ENCODE measurements at places on chromosomes 4 and X.

- DNase-seq = no peak
Measured at GRCh38 chrX:39439906-39440798, 638.9 kb downstream of the MID1IP1 start.

DNA sequence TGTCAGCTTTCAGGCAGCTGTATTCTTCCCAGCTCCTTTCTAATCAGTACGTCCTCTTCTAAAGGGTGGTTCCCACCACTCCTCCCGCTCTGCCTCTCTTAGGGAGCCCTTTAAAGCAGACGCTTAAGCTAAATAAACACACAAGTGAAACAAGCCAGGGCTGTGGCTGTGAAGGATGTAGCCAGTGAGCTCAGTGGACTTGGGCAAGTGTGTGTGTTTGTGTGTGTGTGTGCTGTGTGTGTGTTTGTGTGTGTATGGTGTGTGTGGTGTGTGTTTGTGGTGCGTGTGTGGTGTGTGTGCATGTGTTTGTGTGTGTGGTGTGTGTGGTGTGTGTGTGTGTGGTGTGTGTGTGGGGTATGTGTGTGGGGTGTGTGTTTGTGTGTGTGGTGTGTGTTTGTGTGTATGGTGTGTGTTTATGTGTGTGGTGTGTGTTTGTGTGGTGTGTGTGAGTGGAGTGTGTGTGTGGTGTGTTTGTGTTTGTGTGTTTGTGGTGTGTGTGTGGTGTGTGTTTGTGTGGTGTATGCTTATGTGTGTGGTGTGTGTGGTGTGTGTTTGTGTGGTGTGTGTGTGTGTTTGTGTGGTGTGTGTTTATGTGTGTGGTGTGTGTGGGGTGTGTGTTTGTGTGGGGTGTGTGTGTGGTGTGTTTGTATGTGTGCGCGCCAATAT is 283.3 kb downstream of the PTTG2 start:
- no peak for DNase-seq

DNA sequence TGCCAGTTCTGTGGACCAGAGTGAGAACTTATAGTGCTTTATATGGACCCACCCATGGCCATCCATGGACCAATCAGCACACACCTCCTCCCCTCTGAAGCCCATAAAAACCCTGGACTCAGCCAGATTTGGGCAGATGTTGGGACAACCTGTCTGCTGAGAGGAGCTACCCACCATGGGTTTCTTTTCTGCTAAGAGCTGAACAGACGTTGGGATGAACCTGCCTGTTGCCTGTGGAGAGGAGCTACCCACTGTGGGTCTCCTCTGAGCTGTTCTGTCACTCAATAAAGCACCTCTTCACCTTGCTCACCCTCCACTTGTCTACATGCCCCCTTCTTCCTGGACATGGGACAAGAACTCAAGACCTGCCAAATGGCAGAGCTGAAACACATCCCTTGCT is 9.0 kb upstream of the HSD17B11 start:
- no peak for DNase-seq

- DNase-seq = no peak
Measured at GRCh38 chrX:17167915-17168314, 207.1 kb upstream of the NHS start.

GRCh38 chr4:26290321-26290720 is 30.5 kb upstream of the RBPJ start:
- no peak for DNase-seq

DNA sequence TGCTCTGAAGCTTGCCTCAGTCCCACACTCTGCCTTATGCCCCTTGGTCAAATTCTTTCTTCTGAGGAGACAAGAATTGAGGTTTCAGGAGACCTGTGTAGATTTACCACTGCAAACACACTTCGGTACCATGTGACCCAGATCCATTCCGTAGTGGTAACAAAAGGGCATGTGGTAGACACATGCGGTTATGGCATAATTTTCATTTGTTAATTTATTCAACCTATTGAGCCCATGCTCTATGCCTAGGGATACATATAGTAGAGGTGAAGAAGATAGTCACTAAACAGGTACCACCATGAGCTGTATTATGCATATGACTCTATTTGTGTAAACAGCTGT is 190.9 kb downstream of the NDST4 start:
- no peak for DNase-seq

DNA sequence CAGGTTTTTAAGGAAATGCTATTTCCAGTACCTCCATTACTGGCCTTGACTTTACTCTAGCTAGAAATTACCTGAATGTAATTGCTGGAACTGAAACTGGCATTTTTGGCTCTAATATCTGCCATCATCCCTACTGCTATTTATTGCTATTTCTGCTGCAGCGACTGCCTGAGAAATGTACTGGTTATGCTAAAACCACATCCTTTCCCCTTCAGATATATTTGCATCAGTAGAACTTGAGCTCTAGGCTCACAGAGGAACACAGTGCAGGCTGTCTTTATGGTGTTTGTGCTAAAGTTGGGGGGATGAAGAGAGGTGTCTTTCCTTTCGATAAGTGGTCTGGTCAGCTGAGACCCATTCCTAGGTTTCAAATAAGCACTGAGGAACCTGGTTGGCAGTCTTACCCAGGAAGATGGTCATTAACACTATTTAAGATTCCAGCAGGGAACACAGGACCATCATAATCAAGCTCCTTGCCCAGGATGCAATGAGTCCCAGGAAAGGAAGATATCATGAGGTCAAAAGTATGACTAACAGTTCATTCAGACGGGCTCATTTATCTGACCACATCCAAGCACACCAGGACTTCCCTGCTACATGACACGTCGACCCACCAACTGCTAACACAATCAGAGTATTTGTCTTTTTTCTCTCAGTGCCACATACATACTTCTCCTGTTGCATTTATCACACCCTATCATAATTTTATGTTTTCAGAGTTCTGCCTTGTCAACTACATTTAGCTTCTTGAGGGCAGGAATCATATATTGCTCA is 137.4 kb downstream of the GABRA3 start:
- no peak for DNase-seq

DNA sequence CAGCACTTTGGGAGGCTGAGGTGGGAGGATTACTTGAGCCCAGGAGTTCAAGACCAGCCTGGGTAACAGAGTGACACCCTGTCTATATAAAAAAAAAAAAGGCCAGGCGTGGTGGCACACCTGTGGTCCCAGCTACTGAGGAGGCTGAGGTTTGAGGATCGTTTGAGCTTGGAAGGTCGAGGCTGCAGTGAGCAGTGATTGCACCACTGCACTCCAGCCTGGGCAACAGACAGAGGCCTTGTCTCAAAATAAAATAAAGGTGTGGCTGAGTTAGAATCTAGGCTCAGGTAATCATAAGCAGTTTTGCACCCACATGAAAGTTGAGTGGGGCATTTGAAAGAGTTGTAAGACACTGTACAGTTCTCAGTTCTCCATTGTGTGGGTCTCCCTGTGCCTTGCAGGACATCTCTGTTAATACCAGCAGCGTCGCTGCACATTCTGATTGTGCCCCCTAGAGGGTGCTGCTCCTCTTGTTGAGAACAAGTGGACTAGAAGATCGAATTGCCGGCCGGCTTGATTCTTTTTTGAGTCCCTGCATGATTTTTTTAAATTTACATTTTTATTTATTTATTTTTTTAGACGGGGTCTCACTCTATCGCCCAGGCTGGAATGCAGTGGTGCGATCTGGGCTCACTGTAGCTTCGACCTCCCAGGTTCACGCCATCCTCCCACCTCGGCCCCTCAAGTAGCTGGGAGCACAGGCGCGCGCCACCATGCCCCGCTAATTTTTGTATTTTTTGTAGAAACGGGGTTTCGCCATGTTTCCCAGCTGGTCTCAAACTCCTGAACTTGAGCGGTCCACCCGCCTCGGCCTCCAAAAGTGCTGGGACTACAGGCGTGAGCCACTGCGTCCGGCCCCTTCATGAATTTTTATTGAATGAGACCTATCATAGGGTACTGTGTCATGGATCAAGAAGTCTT is 73.6 kb upstream of the RBMX start:
- DNase-seq = peak; percentile 51

- no peak for DNase-seq
Measured at GRCh38 chr4:185598846-185599552, 63.7 kb upstream of the PDLIM3 start.

GRCh38 chrX:23885803-23886202 is 21.9 kb downstream of the APOO start:
- DNase-seq = no peak

DNA sequence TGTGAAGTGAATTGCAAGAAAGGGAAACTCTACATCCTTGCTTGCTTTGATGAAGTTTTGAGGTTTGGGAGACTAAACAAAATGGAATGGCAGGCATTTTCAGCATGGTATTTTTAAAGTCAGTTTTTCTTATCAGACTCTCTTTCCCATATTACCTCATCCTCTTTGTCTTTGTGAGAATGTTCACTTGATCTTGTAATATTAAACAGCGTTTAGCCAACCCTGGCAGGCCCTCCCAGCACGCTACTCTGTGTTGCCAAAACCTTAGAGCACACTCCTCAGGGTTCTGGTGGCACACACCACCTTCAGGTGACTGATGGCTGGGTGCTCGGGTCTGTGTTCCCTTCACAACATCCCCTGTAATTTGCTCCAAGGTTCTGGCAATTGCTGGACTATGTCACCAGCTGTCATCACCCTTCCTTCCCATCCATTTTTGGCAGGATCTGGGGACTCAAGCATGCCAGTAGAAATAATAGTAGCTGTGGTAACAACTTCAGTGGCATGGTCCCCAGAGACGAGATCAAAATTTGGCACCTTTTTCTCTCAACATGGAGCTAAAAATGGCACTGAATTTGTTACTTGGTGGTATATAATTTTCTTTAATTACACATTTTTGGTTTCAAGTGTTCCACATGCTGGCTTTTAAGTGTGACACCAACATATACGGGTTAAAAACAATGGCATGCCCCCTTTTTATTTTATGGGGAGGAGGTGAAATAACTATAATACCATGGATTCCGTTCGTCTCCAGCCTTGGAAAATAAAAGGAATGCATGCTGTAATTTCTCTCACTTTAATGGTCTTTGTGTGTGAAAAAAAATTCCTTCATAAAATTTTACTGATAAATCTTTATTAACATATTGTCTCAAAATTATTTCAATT is 273.1 kb downstream of the DCTD start:
- no peak for DNase-seq

- no peak for DNase-seq
Measured at GRCh38 chr4:1512051-1512737, 106.0 kb upstream of the NKX1-1 start.

- DNase-seq = no peak
Measured at GRCh38 chr4:62210486-62210885, 1010.4 kb downstream of the ADGRL3 start.

DNA sequence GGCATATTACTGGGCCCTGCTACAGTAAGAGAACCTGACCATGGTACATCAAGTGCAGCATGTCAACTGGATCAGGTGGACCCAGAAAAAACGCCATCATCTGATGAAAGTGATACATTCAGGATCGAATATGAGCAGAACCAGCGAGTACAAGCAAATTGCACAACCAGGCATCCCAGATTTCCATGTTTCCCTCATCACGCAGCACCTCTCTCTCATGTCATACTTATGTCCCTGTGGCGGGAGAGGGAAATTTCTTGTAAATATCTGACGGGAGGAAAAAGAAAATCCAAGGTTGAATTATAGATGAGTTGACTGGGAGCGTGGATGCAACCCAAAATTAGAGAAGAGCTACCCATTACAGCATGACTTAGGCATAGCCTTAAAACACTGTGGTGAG is 608.5 kb upstream of the FAT1 start:
- no peak for DNase-seq

GRCh38 chr4:16032396-16032770 is 51.4 kb downstream of the PROM1 start:
- DNase-seq = no peak

GRCh38 chr4:78748381-78748780 is 27.8 kb upstream of the BMP2K start:
- no peak for DNase-seq

DNA sequence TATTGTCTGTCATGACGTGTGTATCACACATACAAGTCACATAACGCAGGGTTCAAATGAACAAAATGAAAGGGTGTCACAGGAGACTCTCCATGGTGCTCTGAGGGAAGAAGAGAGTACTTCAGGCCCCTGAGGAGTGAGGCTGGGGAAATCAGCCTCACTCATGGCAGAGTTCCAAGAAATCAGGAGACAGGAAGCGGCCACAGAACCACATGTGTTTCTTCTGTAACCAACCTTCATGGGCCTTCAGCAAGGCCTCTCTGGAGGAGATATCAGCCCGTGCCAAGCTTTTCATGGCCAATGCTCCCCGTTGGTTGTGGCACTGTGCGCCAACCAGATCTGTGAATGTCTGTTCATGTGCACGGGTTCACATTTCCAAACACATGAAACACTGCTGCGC is 76.0 kb downstream of the NAT8L start:
- DNase-seq = no peak

DNA sequence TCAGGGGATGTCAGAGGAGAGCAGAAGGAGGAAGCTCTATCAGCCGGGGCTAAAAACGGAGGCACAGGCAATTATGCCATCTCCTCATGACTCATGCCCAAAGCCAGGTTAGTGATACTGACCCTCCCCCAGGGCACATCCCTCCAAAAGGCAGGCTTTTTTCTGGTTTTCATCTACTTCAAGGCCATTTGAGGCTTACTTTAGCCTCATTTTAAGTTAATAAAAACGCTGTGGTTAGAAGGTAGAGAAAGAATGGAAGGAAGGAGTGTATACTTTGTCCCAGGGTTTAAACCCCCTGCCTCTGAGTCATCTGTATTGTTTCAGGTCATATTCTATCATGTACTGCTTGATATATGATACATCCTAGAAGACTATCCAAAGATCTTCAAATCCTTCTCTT is 89.7 kb upstream of the NDP start:
- DNase-seq = no peak

DNA sequence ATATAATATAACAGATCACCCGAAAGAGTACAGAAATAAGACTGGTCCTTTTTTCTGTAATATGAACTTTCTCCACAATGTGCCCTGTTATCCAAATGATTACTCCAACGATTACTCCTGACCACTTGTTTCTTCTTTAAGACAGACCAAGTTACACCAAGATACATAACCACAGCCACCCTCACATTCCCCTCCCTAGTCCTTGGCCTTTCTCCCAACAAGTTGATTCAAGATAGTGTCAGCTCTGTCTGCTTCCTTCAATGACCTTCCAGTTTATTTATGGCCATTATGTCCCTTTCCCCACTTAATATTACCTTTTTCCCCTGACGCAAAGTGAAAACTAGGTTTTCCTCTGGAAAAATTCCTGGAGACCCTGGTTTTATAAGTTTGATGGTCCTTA is 397.2 kb downstream of the FAM47B start:
- DNase-seq = no peak

DNA sequence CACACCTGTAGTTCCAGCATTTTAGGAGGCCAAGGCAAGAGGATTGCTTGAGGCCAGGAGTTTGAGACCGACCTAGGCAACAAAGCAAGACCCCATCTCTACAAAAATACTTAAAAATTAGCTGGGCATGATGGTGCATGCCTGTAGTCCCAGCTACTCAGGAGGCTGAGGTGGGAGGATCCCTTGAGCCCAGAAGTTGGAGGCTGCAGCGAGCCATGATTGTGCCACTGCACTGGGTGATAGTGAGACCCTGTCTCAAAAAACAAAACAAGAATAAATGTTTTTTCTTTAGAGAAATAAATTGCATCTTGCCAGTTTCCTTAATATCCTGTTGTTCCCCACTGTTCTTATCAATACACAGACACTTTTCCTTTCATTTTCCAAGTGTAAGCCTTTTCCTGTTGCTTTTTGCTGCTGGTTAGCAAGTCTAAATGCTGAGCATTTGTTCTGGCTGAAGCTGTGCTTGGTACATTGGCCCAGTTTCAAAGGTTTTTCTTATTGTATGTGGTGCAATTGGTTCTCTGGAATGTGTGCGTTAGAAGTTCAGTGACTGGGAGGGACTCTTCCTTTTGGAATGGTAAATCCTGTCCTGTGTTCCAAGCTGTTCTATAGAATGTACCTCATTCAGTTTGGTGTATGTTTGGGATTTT is 98.2 kb downstream of the AFF1 start:
- no peak for DNase-seq

- DNase-seq = no peak
Measured at GRCh38 chrX:39550795-39551361, 546.9 kb downstream of the BCOR start.

Data from stimulated activated CD4-positive, alpha-beta T cell treated with anti-CD3 and anti-CD28 coated beads, Interleukin-4, amount 100 ng/mL, for 1 hour (primary cell).